ENCODE measurements at places on chromosomes 7 and 10.

DNA sequence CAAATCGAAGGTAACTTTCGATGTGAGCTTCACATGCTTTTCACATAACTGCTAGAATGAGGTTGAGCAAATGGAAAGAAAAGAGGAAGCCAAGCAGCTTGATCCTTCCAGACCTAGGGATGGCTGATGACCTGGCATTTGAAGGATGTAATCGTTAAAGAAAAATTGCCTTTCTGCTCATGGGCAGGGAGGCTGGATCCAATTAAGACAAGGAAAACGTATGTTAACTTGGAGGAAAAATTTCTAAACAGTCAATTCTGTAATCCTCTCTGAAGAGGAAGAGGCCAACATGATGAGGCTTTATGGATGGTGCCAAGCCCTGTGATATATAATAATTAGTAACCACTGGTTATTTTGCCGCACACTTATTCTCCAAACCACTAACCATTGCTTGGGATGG lies 12.5 kb downstream of the GRK5 start:
- DNase-seq, result no peak

GRCh38 chr7:70621954-70622600 lies 509.9 kb upstream of the GALNT17 start:
- no peak for DNase-seq

DNA sequence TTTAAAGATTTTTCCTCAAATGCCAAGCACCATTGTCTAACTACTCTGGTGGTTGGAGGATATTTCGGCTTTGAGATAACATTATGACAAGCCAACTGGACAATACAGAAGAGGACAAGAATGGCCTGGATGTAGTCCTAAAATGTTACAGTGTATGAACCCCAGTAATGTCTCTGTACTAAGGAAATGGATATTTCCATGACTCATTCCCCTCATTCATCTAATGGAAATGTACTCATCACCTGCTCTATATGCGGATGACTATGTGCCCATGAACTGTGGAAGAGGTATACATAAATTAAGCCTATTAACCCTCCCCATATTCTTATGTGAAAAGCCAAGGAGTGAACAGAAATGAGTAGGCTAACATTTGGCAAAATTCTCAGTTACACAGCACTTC lies 207.9 kb downstream of the CACNA2D1 start:
- DNase-seq, result no peak

- DNase-seq, result peak; percentile 17
These were observed 149.3 kb downstream of the ELFN1 start for GRCh38 chr7:1819259-1819841.

- no peak for DNase-seq
These were observed 1065.6 kb downstream of the KCNMA1 start for GRCh38 chr10:76572021-76572420.

DNA sequence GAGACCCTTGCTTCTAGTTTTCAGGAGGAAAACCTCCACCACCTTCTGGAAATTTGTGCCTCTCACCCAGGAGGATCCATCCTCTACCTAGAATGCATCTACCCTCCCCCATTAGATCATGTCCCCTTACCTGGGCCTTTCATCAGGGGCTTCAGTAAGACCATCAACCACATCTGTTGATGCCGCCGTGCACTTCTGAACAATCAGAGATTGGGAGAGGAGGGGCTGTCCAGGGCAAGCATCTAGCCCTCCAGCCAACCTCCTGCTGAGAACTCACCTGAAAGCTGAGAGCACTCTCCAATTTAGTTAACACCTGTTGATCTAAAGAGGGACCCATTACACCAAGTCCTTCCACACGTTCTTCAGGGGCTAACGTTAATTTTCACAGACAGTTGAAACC lies 57.6 kb upstream of the PIK3CG start:
- no peak for DNase-seq
